Stimulated activated naive CD8-positive, alpha-beta T cell treated with anti-CD3 and anti-CD28 coated beads, Interleukin-15, amount 100 ng/mL, for 72 hours (primary cell): ENCODE measurements at places on chromosomes 4 and X.

DNA sequence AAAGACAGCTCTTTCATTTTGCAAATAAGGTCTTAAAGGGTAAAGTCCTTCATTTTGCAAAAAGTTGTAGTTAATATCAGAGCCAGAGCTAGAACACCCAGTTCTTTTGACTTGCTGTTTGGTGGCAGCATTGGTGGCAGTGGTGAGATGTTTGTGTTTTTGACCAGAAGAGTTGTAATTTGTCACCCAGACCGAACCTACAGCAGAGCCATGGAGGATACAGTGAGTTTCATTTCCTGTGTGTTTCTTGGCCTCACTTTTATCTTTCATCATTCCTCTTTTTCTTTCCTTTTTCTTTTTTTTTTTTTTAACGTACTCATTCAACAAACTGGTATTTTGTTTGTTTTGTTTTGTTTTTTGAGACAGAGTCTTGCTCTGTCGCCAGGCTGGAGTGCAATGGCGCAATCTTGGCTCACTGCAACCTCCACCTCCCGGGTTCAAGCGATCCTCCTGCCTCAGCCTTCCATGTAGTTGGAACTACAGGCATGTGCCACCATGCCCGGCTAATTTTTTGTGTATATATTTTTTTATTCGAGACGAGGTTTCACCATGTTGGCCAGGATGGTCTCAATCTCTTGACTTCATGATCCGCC is 116.4 kb downstream of the AFF1 start:
- DNase-seq, result no peak

DNA sequence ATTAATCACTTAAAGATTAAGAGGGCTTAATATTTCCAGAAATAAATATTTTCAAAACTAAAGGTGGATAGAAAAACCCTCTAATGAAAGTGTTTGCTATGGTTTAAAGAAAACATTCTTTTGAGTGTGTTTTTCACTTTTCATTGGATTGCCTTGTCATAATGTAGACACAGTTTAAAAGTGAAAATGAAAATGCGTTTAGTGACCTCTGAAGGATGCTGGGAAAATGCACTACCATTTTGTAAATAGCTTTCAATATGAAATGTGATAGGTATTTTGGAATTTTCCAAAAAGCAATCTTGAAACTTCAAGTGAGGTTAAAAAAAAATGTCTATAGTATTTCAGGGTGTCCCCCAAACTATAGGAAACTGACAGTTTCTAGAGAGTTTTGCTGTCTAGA is 642.2 kb downstream of the C4orf33 start:
- no peak for DNase-seq

DNA sequence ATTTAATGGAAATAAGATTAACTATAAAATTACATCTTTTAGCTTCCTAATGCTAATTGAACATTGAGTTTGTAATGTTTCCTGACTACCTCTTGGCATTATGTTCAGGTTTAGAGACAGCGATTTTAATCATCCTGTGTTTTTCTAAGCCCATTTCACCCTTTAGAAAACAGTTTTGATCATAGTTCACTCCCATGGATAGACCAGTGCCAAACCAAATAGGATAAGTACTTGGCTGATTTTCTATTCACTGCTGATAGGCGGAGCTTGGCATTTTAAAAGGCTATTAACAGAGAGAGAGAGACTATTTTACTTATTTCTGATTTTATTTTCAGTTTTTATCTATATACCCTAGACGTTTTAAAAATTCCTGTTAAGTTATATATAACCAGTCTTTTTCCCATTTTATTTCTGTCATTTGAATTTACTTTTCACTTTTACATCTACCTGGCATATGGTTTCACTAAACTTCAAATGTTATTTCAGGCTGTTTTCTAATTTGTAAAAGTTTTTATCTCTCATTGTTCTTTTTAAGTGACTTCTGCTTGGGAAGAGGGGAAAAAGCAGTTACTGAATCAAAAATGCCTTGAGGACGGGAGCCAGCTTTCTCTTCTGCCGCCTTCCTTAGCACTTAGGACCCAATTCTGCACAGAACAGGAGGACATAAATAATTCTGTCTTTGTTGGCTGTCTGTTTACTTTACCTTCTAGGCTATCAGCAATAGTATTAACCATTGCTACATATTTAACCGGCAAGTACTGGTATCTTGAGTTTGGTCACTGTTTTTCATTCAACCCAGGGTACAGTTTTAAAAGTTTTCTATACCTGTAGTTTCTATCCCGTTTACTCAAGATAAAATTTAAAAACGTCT is 46.4 kb downstream of the SGMS2 start:
- DNase-seq, result no peak

DNA sequence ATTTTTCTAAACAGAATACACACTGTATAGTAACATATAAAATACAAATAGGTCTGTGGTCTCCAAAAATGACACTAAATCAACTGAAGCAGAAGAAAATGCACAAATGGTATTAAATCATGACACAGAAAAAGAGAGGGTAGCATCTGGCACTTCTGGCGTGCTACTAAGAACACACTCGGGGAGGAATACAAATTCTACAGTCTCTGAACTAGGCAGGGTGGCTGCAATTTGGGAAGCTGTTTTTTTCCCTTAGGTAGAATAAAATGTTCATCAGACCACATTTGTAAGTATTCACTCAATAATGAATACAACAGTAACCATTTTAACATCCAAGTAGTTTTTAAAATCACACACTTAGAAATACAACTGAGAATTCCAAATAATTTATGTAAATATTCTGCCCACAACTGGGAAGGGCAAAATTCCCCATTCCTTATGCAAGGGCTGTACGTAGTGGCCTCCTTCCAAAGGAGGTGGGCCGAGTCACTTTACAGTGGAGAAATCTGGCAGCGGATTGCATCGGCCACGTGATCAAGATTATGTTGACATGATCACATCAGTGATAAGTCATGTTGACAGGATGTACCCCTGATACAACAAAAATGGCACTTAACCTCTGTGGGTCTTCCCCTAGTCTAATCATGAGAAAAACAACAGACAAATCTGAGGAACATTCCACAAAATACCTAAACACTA is 101.1 kb downstream of the TSPAN5 start:
- DNase-seq, result no peak

DNA sequence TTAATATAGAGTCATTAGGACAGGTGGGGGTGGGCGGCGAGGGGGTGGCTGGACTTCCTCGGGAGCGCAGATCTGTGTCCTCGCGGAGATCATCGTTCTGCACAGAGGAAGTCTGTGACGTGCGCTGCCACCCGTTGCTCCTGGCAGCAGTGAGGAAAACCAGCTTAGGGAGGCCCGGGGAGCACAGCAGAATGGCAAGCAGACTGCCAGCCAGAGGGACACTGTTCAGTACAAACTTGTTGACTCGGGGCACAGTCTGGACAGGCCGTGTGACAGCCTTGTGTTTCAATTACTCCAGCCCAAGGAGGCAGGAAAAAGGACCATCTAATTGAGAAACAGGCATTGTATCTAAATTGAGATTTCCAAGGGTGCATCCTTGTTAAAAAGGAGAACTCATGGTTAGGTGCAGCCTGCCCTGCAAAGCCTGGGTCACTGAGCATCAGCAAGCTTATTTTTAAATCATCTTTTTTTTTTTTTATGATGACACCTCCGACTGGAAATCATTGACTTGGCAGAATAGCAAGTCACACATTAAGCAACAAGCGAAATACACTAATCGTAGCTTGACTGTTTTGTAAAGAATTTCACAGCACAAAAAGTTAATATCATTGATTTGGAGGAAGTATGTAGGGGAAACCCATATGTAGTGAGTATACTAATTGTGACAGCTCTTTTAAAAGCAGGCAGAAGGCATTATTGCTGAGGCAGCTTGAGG is 512.0 kb upstream of the FAT1 start:
- no peak for DNase-seq

GRCh38 chrX:149511081-149511480 is 6.0 kb upstream of the IDS start:
- no peak for DNase-seq

GRCh38 chr4:110629780-110630687 is 7.2 kb upstream of the PITX2 start:
- DNase-seq, result no peak

DNA sequence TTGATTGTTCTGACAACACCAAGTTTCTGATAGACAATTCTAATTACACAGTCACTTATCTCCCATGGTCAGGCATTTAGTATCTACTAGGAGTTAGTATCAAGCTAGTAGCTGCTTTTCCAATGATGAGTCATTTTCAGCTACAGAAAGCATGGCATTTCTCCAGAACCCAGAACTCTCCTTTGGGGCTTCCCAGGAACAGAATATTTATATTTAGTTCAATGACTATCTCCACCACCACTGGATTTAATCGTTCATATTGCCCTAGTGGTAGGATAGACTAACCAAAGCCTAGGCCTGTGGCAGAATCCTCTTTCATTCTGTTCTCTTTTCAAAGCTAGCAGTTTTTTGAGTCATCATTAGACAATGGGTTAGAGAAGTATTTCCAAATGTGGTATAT is 569.4 kb downstream of the GABRG1 start:
- DNase-seq, result no peak

GRCh38 chr4:62917649-62918048 is 1491.6 kb downstream of the TECRL start:
- DNase-seq, result no peak

GRCh38 chr4:48193921-48194468 is 59.9 kb upstream of the TXK start:
- DNase-seq, result no peak

GRCh38 chrX:24899391-24899790 is 116.4 kb downstream of the ARX start:
- no peak for DNase-seq

- no peak for DNase-seq
Measured at GRCh38 chr4:44760142-44760898, 34.0 kb upstream of the GNPDA2 start.

DNA sequence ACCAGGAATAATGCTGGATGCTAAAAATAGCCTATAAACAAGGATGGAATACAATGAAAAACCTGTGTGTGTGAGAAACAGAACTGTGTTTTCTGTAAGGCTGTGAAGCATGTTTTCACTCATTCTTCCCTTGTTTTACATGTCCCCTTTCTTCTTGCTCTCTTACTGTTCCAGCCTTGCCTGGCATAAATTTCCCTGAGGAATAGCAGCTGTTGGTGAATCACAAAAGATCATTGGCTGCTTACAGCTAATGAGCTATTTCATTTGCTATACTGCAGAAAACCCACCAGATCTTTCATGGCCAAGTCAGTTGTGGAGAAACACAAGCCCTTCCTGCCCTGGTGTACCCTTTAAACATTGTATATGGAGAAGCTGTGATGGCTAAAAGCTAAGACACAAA is 91.1 kb downstream of the LDB2 start:
- no peak for DNase-seq

DNA sequence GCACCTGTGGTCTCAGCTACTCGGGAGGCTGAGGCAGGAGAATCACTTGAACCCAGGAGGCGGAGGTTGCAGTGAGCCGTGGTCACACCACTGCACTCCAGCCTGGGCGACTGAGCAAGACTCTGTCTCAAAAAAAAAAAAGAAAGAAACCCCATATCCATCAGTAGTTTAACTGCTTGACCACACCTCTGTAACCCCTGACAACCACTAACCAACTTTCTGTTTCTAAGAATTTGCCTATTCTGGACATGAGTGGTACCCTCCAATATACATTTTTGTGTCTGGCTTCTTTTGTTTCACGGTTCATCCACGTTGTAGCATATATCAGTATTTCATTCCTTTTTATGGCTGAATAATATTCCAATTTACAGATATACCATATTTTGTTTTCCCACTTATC is 9.1 kb downstream of the PPAT start:
- no peak for DNase-seq

DNA sequence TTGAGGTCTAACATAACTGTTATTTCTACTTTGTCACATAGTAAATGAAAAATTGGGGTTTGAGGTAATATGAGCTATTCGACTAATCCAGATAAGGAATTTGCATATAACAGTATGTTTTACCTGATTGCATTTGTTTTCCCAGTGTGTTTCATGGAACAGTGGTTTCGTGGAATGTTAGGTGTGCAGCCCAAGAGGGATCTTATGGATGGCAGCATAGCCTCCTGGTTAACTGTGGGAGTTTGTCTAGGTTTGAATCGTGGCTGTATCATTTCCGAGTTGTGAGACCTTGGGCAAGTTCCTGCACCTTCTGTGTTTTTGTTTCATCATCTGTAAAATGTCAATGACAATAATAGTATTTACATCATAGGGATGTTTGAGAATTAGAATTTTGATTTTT is 7.9 kb downstream of the BMPR1B start:
- no peak for DNase-seq

DNA sequence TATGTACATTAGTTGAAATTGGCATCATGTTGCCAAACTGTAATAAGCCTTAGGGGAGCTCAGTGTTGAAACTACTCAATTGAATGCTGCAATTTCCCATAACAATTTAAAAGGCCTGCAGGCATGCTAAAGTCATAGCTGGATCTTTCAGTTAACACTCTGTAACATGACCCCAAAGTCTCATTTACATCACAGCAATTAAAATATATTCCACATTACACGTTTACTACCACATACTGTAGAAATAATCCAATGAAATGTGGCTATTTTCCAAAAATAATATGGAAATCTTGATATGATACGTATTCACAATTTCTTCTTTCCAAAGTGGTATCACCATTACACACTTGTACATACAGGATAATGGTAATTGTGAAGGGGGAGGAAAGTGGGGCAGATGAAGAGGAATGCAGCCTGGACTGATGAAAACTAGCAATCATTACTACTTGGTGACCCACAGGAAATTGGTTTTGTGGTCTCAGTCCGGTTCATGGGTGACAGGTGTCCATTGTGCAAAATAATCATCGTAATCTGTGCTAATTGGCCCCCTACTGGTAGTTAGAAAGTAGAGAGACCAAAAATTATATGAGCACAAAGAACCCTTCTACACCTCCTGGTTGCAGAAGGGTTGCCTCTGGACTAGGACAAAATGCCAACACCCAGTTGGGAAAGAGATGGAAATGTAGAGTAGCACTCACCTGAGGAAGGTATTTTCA is 63.7 kb downstream of the TENM3 start:
- no peak for DNase-seq

DNA sequence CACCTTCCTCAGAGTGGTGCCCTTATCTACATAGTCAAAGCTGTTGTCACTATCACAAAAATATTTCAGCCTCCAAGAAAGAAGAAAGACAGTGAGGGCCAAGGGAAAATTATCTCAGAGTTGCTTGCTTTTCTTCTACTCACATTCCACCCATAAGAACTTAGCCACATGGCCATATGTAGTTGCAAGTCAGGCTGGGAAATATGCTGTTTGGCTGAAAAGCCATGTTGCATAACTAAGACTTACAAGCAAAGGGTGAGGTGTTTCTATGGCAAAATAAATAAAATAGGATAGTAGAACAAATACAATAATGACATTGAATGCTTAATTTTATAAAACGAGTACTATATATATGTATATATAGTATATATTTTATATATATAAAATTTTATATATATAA is 365.9 kb upstream of the PABPC4L start:
- no peak for DNase-seq

- no peak for DNase-seq
Measured at GRCh38 chrX:32397562-32398216, 813.7 kb downstream of the DMD start.

GRCh38 chrX:50115973-50116372 is 84.8 kb downstream of the AKAP4 start:
- DNase-seq, result no peak
